ENCODE measurements at places on chromosomes 16 and 17.

GRCh38 chr16:75931970-75932369, 205.7 kb upstream of the CPHXL start:
- DNase-seq, result no peak

- DNase-seq, result no peak
Measured at GRCh38 chr16:48197294-48197693, 41.5 kb upstream of the ABCC12 start.

GRCh38 chr17:14904386-14904785, 360.7 kb downstream of the PMP22 start:
- no peak for DNase-seq

GRCh38 chr16:26583803-26584202, 482.9 kb upstream of the C16orf82 start:
- DNase-seq, result no peak

DNA sequence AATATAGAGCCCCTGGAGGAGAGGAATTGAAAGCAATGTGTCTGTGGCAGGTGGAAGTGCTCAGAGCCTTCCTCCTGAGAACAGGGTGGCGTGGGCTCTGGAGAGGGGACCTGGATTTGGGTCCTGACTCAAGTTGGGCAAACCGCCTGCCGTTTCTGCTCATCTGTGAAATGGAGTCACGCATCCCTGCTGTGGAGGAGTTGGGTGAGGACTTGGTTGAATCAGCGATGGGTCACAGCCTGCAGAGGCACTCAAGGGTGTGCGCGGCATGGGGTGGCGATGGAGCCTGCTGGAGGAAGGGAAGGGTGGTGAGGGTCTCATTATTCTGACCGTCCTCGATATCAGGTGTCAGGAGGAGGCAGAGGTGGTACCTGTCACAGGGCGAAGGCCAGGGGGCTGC, 3.1 kb downstream of the ADAD2 start:
- no peak for DNase-seq

GRCh38 chr16:1700246-1700645, 5.7 kb upstream of the MAPK8IP3 start:
- DNase-seq, result no peak

GRCh38 chr17:81298325-81298990, 3.4 kb upstream of the SLC38A10 start:
- no peak for DNase-seq

- DNase-seq, result no peak
Measured at GRCh38 chr17:65049085-65049756, 7.3 kb downstream of the GNA13 start.

GRCh38 chr17:77405867-77406732, 265.3 kb downstream of the SEC14L1 start:
- DNase-seq, result peak; percentile 32

GRCh38 chr17:60390925-60391470, 935 bp downstream of the USP32 start:
- peak; percentile 35 for DNase-seq

DNA sequence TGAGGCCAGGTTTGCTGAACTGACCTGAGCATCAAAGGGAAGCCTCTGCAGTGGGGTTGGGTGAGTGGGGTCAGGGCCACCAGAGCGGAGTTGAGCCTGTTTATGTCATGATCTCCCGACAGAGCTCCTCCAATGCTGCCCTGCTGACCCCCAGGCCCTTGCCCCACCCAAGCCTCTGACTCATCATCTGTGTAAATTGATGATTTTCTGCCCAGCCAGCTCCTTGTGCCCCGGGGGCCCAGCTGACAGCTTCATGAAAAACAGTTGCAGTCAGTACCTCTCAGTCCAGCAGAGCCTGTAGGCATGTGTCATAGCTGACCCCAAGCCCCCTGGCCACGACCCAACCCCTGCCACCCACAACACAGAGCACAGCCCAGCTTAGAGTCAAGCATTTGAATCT, 134.9 kb downstream of the CCT6B start:
- DNase-seq, result no peak

DNA sequence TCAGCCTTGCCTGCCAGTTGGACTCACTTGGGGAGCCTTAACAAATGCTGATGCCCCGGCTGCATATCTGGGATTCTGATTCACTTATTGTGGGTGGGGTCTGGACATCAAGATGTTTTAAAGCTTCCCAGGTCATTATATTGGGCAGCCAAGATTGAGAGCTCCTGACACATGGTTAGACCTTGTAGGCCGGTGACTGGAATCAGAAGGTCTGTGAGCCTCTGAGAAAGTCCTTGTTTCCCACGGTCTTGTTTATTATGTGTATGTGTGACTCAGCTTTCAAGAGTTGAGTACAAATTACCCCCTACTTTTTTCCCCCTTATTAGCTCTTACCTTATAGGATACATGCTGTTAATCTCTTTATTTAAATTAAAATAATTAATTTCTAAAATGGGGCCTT, 103.5 kb downstream of the ABCC1 start:
- DNase-seq, result no peak

DNA sequence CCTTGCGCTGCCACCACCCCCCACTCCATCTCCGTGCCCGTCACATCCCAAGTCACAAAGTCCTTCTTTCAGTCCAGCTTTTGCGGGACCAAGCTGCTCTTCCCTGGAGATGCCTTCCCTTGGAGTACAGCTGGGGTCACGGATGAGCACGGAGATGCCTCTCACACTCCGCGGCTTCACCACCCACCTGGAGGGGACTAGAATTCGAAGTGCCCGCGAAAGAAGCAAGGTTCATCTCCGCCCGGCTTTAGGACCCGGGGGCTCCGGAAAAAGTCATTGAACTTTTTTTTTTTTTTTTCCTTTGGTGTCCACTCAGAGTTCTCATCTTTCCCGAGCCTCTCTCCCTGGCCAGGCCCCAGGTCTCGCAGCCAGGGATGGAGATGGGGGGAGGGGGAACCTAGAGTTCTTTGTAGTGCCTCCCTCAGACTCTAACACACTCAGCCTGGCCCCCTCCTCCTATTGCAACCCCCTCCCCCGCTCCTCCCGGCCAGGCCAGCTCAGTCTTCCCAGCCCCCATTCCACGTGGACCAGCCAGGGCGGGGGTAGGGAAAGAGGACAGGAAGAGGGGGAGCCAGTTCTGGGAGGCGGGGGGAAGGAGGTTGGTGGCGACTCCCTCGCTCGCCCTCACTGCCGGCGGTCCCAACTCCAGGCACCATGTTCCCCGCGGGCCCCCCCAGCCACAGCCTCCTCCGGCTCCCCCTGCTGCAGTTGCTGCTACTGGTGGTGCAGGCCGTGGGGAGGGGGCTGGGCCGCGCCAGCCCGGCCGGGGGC, at the start of gene FKBP10:
TSS of gene FKBP10 (plus strand) at position 624 of the 771 bp plus-strand sequence. CDS start at position 655, 31 bp downstream.
- peak; percentile 63 for DNase-seq

DNA sequence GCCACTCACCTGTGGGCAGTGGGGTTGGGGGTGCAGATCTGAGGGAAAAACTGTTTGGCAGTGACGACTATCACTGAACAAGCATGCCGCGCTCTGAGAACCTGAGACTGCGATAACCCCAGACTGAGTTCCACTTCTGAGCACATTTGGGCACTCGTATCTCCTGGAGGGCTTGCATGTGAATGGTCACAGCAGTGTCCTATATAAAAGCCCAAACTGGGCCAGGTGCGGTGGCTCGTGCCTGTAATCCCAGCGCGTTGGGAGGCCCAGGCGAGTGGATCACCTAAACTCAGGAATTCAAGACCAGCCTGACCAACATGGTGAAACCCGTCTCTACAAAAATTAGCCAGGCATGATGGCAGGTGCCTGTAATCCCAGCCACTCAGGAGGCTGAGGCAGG, 18.7 kb downstream of the ATP2C2 start:
- DNase-seq, result no peak

GRCh38 chr16:27129401-27129800, 62.7 kb downstream of the C16orf82 start:
- DNase-seq, result no peak

GRCh38 chr17:82031303-82031884, at the start of gene RAC3:
TSS of gene RAC3 (plus strand) at chr17:82031678. CDS start at chr17:82031762, 84 bp downstream.
- no peak for DNase-seq

DNA sequence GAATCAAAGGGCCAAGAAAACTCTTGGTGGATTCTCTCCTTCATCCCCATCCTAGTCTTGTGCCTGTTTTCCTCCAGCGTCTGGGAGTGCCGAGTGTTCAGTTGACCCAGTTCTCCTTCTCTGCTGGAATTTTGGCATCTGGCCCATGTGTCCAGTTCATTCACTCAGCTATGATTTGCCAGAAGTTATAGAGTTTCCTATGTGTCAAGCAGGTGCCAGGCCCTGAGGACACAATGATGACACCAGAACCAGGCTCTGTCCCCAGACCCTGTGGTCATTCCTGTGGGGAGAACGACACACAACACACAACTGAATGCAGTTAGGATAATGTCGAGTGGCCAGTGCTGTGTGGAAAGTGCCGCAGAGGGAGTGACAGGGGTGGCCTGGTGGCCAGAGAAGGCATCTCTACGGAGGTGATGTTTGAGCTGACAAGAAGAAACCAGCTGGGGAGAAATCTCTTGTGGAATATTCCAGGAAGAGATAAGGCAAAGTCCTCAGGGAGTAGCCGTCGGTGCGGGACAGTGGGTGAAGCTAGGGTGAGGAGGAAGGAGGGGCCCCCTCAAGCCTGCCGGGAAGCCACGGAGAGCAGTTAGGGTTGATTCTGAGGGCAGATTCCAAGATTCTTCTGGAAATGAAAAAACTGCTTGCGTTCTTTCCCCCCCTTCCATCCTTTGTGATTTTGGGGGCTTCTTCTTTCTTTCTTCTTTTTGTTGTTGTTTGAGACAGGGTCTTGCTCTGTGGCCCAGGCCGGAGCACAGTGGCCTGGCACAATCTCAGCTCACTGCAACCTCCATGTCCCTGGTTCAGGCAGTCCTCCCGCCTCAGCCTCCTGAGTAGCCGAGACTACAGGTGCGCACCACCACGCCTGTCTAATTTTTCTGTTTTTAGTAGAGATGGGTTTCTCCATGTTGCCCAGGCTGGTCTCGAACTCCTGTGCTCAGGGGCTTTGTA, 35.8 kb upstream of the IL34 start:
- peak; percentile 45 for DNase-seq
